Body of pancreas (tissue), 4 donors: ENCODE measurements at places on chromosomes 3 and 15. TPM values are rescaled to one million over a fixed set of nuclear protein-coding genes. Genes with fewer than 3 reads are reported as not detected.

DNA sequence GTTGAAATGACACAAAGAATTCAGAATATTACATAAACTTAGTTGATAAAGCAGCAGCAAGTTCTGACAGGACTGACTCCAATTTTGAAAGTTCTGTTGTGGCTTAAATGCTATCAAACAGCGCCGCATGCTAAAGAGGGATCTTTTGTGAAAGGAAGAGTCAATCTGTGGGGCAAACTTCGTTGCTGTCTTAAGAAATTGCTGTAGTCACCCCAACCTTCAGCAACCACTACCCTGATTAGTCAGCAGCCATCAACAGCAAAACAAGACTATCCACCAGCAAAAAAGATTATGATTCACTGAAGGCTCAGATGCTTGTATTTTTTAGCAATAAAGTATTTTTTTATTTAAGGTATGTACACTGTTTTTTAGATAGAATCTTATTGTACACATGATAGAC is 14.2 kb downstream of the CRBN start:
- no peak for DNase-seq

DNA sequence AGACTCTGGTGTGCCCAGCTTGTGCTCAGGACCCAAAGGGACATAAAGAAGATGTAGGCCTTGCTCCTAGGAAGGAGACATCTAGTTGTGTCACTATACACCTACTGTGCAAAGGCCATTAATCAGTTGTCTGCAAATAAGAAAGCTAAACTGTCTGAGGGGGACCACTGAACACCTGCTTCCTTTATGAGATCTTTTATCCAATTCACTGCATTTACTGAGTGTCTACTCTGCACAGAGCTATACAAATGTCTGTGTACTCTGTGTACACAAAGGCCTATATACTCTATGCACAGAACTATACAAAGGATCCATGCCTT is 124.8 kb downstream of the CTNNB1 start:
- DNase-seq = no peak

- DNase-seq = no peak
These were observed 9.0 kb downstream of the KIF9 start for GRCh38 chr3:47273564-47273963.

DNA sequence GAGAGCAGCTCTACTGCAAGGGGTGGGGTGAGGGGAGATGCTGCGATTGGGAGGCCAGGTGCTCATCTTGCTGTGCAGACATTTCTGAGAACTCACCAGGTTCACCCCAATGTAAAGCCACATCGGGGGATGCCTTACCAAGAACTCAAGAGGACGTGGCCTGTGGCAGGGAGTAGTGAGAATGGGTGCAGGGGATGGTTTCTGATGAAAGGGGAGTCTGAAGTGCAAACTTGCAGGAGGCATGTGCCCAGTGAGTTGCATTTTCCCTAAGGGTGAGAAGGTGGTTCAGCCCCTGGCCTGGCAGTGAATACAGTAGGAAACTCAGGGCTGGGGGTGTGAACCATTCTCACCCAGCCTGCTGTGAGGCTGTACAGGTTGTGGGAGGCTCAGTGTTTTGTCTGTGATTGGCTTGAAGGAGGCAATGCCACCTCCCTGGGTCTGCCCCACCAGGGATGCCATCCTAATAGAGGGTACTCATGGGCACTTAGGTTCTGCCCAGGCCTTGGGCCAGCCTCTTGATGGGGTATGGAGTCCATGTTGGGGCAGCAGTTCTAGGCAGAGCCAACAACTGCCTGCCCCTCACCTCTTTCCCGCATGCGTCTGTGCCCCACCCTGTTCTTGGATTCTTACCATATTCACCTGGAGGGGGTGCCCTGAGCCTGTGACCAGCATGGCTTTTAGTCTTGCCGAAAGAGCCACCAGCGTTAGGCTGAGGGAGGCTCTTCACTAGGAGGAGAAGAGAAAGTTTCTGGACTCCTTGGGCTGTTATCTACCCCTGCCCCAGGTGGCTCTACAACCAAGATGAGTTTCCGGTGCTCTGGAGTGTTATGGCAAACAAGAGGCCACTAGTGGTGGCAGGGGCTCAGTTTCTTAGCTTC is 4.5 kb downstream of the HEMK1 start:
- DNase-seq = no peak

PLSCR2 gene
- total RNA-seq = not detected

DNA sequence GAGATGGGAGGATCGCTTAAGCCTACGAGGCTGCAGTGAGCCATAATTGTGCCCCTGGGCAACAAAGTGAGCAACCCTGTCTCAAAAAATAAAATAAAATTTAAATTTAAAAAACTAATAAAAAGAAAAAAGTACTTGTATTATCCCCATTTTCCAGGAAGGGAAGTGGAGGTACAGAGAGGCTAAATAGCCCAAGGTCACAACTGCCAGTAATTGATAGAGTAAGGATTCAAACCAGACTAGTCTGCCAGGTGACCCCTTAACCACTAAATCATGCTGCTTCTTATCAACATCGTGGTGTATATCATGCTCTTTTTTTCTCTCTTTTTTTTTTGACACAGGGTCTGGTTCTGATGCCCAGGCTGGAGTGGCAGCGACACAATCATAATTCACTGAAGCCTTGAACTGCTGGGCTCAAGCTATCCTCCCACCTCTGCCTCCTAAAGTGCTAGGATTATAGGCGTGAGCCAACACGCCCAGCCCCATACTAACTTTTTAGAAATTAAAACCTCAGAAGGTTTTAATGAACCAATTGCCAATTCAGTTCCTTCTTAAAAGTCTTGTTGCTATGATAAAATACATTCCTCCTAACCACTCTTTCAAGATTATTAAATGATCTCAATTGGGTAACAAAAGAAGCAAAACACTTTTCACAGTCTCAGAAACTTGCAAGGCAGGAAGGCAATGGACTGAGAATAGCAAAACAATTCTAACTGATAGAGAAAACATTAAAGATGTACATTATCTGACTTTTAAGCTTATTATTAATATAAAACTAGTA is 30.5 kb downstream of the HERC1 start:
- DNase-seq = no peak

GRCh38 chr3:102068736-102069135 is 219.4 kb downstream of the NFKBIZ start:
- no peak for DNase-seq

ECE2 gene
- 18.8 TPM for total RNA-seq

DNA sequence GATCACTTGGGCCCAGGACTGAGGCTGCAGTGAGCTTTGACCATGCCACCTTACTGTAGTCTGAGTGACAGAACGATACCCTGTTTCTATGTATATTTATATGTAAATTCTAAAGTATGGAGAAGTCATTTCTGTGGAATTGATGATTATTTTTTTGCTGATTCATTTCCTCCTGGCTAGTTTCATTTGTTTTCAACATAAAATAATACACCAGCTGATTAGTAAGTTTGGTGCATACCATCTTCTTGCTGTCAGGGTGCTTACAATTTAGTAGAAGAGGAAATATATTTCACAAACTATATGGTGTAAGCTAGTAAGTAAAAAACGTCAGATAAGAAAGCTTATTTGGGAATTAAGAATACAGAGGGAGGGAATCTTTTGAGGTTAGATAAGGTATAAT is 36.0 kb downstream of the SLC25A26 start:
- DNase-seq = no peak
